ENCODE measurements at places on chromosomes 3 and 15.
A peak's percentile ranks its signal among the peaks of the same experiment; 100 is the strongest.

DNA sequence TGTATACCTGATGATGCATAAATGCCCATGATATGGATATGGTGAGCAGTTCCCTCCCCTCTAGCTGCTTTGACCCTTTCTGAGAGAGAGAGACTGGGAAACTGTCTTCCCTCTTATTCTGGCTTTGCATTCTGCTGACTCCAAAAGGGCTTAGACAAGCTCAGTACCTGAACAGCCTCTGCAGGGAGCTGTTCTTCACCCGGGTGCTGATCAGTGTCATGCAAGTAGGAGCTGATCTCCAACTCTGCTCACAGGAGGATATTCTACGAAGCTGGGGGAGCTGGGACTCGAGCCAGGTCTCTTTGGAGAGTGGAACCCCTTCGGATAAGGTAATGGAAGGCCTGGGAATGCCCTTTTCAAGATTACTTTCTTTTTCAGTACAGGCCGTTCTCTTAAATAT, 237.1 kb downstream of the RYR3 start:
- DNase-seq: peak; percentile 4

DNA sequence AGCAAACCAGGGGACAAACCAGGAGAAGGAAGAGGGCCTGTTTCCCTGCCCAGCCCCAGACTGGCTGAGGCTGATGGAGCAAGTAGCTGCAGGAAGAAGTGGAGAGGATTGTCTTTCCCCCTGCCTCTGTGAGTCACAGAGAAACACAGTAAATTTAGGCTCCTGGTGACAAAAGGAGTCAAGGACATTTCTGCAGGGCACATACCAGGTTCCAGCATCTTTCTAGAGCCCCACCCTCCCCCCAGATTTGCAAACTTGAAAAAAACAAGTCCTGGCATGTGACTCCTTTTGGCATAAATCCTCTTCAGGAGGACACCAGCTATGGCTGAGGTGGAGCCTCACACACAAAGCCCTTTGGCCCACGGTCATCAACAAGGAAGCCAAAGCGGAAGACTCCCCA, 17.8 kb downstream of the PLD1 start:
- DNase-seq: no peak

GRCh38 chr15:71485094-71485693, 325.2 kb upstream of the NR2E3 start:
- DNase-seq: no peak

- DNase-seq: no peak
Observed at GRCh38 chr3:55608301-55608937, 121.3 kb upstream of the WNT5A start.

GRCh38 chr3:23819599-23820360, 14.0 kb downstream of the UBE2E1 start:
- no peak for DNase-seq

- DNase-seq: no peak
Observed at GRCh38 chr3:3129579-3129978, 2.8 kb downstream of the TRNT1 start.

DNA sequence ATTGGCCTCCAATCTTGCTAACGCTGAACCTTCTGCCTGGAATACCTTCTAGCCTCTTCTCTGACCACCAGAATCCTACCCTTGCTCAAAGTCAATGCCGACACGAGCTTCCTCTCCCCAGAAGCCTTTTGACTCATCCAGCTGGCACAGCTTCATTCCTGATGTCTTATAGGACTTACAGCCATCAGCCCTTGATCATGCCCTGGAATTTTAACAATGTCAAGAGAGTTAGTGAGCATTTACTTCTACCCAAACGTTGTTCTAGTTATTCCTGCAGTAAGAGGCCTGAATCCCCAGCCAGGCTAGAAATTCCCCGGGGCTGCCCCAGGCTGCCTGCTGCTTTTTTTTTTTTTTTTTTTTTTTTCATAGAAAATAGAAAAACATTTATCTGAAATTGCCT, 3.9 kb downstream of the CYP1A2 start:
- DNase-seq: no peak

- DNase-seq: no peak
Observed at GRCh38 chr3:111324151-111324550, 217.8 kb upstream of the CD96 start.

GRCh38 chr15:33310481-33311311, at the start of gene RYR3:
Gene RYR3, plus strand, starts transcription at chr15:33310967. Its CDS starts 79 bp downstream, at chr15:33311046.
- no peak for DNase-seq

GRCh38 chr3:99674086-99674789, 35.8 kb downstream of the COL8A1 start:
- DNase-seq: no peak

GRCh38 chr3:177490626-177491025, 293.3 kb upstream of the TBL1XR1 start:
- DNase-seq: no peak

GRCh38 chr3:20558161-20558560, 372.2 kb upstream of the SGO1 start:
- DNase-seq: no peak

GRCh38 chr15:42084465-42085235, 9.7 kb downstream of the PLA2G4D start:
- peak; percentile 24 for DNase-seq

DNA sequence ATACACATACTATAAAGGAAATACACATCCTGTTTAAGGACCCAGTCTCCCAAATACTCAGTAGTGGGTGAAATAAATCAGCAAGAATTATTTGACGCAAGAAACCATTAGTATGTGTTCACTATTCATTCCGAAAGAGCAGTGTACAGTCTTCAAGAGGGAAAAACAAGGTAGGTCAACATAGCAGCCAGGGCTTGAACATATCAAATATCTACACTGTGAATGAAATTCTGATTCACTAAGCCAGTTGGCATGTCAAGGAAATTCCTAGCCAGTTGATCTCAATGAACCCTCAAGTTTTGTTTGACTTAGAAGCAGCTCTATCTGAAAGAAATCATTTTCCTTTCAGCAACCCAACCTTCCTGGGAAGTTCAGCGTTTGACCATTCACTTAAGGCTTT, 99.0 kb downstream of the CNTN3 start:
- no peak for DNase-seq

DNA sequence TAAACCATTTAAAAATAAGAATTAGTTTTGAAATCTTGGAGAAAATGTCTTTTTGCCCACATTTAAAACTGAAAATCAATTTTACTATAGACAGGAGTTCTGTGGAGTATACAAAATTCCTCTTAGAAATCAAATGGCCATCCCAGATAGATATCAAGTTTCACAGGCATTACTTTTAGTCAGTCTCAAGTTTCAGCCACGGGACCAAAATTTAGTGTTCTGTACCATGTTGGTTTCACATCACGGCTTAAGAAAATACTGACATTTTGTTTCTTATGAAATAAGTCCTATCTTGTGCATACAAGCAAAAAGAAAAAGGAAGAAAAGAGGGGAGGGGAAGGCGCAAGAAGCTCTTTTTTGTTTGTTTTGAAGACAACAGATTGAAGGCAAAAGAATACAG, 45.7 kb downstream of the EIF2AK4 start:
- DNase-seq: peak; percentile 1

All from left renal pelvis (tissue), 4 donors.